Glomerular endothelial cell (primary cell): ENCODE measurements at places on chromosomes 1 and 21.

- DNase-seq = no peak
Observed at GRCh38 chr1:246591047-246591446, 24.8 kb downstream of the CNST start.

DNA sequence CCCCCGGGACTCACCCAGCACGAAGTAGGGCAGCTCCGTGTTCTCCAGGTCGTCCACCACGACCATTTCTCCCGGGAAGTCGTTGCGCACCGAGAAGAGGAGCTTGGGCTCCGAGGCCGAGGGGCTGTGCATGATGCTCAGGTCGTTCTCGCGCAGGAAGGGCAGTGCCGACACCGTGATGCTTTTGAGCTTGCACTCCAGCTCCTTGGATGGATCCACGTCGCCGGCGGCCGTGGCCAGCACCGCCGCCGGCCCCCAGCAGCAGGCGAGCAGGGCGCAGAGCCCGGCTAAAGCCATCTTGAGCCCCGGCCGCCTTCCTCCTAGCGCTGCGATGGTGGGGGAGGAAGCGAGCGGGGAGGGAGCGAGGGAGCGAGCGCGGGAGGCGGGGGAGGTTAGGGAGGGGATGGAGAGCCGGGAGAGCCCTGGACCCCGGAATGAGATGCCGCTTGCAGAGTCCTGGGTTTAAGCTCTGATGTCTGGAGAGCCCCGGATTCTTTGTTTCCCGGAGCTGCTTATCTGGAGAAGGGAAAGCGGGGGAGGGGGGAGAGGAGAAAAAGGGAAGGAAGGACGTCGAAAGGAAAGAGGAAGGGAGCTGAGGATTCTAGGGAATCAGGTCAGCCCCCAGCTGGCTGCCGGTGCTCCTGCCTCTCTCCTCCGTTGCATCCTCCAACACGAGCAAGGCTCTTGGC, at the start of gene ASTN1:
Gene ASTN1 (minus strand): TSS at position 333 of the 689 bp plus-strand sequence. CDS start 36 bp downstream, at position 297.
- no peak for DNase-seq

- DNase-seq = no peak
Observed at GRCh38 chr1:185850366-185850765, 116.2 kb downstream of the HMCN1 start.

DNA sequence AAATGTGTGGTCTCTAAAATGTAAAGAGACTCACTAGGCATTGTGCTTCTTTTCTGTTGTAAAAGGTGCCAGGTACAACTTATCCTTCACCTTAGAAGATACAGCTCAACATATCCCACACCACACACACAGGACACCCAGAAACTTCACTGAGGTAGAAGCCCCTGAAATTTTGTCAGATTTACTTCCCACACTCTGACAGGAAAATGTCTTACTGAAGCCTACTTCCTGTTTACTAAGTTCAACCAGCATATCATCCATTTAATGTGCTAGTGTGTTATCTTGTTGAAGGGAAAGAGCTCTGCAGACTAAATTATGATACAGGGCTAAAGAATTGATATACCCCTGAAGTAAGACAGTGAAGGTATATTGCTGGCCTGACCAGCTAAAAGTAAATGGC, 39.9 kb upstream of the INSL5 start:
- no peak for DNase-seq

GRCh38 chr1:116827607-116828105, 73.4 kb downstream of the CD2 start:
- DNase-seq = no peak

GRCh38 chr1:15849775-15850324, 2.3 kb downstream of the SPEN start:
- DNase-seq = no peak

DNA sequence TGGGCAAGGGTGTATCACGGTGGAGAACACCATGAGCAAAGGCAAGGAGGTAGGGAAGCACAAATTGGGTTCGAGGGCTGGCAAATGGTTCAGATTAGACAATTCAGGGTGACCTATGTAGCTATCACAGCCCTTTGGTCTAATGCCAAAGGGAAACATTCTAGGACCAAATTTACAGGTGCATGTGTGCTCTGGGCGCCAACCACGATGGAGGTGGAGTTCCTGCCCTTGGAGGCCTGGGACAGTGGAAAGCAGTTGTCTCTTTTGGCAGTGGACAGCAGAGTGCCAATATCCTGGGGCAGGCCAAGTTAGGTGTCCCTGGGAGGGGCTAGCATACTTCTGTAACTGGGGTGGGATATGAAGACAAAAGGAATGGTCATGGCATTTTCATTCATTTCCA, 40.1 kb downstream of the IGFN1 start:
- DNase-seq = no peak

GRCh38 chr1:159924025-159924790, 1.1 kb downstream of the TAGLN2 start:
- DNase-seq = no peak

DNA sequence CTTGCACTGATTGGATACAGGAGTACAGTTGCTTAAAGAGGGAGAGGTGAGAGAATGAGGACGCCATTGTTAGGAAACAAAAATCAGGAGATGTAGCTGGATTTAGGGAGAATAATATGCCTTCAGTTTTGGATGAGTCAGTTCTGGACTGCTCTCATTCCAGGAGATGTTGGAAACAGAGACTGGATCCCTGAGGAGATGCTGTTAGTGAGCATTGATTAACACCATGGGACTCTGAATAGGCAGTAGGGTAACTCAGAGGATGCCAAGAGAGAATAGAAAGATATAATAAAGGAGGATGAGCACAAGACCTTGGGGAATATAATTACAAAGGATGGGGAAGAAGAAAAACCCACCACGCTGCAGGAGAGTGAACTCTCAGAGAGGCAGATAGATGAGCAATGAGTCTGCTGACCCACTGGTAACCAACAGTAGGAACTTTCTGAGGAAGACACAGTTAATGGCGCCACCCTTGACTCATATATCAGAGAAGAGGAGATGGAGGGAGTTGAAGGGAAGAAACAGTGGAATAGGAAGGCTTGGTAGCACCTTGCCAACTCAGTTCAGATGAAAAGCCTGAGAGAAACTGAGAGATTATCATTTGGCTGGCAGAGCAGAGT, 10.5 kb downstream of the KCNJ15 start:
- DNase-seq = no peak

DNA sequence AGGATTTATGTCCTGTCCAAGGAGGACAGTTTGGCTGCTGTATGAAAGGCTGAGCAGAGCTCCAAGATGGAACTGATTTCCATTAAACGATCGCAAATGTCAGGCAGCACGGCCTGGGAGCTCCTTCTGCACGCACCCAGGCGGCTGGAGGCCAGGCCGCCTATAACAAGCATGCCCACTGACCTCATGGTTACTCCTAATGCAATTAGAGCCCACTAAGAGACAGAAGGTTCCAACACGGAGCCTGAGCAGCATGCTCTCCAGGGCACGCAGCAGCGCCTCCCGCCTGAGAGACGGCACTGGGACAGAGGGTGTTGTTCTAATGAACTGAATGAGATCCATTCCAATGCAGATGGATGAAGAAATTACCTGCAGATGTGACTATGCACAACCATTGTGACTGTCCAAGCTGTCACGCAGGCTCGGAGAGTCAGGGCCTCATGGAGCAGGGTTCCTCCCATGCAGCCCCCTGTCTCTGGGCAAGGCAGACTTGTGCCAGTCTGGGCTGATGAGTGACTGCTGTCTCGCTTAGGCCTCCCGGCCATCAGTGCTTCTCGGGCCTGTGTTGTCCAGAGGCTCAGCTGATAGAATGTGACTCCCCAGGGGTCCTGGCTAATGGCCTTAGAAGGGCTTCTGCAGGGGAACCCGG, 25.2 kb upstream of the CDCA8 start:
- no peak for DNase-seq

- no peak for DNase-seq
Observed at GRCh38 chr1:96748078-96748477, 26.5 kb downstream of the PTBP2 start.

GRCh38 chr1:214847071-214847810, 235.3 kb upstream of the KCNK2 start:
- no peak for DNase-seq

DNA sequence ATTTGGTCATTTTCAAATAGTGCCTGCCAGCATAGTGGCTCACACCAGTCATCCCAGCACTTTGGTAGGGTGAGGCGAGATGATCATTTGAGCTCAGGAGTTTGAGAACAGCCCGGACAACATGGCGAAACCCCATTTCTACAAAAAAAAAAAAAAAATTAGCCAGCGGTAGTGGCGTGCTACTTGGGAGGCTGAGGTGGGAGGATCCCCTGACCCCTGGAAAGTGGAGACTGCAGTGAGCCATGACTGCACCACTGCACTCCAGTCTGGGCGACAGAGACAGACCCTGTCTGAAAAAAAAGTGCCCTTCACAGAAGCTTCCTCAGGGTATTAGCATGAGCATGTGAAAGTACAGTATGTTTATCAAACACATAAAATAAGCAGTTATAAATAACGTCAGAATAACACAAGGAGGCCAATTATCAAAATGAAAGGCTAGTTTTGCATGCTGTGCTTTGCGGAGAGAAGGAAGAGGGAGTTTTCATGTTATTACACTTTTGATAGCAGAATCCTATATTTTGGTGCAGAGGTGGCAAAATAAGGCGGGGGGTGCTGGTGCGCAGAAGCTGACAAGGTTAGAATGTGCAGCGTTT, 781 bp upstream of the METTL13 start:
- DNase-seq = no peak

DNA sequence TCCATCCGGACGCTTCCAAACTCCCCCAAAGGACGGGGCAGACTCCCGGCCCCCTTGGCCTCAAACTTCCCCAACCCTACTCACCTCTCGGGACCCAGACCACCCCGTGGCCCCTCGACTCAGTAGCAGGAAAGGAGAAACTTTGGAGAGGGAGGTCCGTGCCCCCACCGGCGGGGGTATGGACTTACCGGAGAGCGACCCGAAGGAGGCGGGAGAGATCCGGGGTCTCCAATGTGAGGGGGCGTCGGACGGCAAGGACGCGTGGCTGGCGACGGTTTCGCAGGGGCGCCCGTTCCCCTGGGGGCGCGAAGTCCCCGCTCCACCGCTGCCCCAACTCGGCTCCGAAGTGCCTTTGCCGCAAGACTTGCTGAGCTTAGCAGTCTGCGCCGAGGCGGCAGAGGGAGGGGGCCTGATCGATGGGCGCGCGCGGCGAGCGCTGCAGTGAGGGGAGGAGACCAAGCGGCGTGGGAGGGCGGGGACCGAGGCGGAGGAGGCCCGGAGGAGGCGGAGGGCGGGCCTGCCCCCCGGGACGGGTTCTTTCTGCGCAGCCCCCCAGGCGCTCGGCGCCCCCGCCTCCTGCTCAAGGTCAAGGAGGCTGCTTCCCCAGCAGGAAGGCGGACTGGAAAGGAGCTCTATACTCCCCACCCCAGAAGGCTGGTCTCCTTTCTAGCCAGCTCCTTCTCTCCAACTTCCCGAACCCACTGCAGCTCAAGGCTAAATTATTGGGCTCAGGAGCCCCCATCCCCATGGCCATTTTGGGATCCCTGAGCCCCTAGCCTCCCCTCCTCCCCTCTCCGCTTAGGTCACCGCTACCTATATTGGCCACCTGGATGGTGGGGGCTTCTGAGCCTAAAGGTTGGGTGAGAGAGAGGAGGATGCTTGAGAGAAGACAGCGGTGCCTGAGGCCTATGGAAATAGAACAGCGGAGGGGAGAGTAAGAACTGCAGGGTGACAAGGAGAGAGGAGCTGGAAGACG, at the start of gene SYT2:
Gene SYT2 (minus strand): TSS at position 385 of the 976 bp plus-strand sequence. CDS start 104,682 bp downstream, outside the sequence.
- no peak for DNase-seq

GRCh38 chr1:32336963-32337675, 1.1 kb upstream of the MARCKSL1 start:
- no peak for DNase-seq

- no peak for DNase-seq
Observed at GRCh38 chr1:160806109-160806665, 10.2 kb downstream of the LY9 start.

DNA sequence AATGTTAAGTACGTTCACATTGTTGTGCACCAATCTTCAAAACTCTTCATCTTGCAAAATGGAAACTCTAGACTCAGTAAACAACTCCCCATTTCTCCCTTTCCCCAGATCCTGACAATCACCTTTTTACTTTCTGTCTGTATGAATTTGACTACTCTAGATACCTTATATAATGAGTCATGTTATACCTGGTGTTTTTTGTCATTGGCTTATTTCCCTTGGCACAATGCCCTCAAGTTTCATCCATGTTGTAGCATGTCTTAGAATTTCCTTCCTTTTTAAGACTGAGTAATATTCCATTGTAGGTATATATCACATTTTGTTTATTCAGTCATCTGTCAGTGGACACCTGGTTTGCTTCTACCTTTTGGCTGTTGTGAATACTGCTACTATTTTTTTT, 399.5 kb downstream of the LMO4 start:
- DNase-seq = no peak

DNA sequence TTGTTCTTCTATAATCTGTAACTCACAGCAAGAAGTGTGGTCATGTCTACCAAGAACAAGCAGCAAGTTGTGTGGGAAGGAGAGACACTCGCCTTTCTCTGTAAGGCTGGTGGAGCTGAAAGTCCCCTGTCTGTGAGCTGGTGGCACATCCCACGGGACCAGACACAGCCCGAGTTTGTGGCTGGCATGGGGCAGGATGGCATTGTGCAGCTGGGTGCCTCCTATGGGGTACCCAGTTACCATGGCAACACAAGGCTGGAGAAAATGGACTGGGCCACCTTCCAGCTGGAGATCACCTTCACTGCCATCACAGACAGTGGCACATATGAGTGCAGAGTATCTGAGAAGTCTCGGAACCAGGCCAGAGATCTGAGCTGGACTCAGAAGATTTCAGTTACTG, 15.5 kb downstream of the CD101 start:
- no peak for DNase-seq

- DNase-seq = no peak
Observed at GRCh38 chr1:15243275-15244043, 3.6 kb upstream of the FHAD1 start.

DNA sequence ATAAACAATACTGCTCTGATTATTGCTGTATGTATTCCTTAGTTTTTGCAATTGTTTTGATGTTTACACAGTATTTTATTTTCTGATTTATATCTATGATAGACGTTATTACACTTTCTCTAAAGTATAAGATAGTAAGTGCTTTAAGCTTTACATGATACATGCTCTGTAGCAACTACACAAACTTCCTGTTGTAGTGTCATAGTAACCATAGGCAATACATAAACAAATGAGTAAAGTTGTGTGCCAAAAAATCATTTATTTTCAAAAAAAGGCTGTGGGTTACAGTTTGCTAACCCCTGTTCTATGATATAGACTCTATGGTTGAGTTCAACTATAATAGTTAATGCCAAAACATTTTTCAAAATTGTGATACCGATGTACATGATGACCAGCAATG, 1156.4 kb downstream of the AMY1C start:
- no peak for DNase-seq

GRCh38 chr1:101435831-101436511, 199.2 kb downstream of the S1PR1 start:
- no peak for DNase-seq

DNA sequence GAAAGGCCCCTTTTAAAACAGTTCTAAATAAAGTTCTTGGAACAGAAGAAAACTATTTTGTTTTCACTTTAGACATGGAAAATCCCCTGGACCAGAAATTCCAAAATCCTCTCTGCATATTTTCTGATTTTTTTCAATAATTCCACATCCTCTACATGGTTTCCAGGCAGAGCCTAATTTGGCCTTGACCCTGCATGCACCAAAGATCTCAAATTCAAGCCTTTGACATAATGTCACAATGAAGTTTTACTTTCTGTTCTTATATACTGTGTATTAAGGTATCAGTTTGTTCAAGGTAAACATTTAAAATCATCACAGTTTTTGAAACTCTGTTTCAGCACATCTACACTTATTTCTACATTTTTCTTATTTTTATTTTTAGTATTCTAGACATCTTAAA, 12.2 kb upstream of the NPL start:
- DNase-seq = no peak

GRCh38 chr1:147756341-147756740, 4.1 kb downstream of the GJA5 start:
- no peak for DNase-seq

- DNase-seq = no peak
Observed at GRCh38 chr1:101247404-101248287, 10.8 kb downstream of the S1PR1 start.
